ENCODE measurements at places on chromosomes 2 and 18. TPM values are rescaled to one million over a fixed set of nuclear protein-coding genes. Genes with fewer than 3 reads are reported as not detected.

GRCh38 chr2:120477198-120477597 is 131.3 kb downstream of the INHBB start:
- no peak for DNase-seq

GRCh38 chr2:173647681-173648311 is 293.1 kb downstream of the CDCA7 start:
- DNase-seq: peak; percentile 73

DNA sequence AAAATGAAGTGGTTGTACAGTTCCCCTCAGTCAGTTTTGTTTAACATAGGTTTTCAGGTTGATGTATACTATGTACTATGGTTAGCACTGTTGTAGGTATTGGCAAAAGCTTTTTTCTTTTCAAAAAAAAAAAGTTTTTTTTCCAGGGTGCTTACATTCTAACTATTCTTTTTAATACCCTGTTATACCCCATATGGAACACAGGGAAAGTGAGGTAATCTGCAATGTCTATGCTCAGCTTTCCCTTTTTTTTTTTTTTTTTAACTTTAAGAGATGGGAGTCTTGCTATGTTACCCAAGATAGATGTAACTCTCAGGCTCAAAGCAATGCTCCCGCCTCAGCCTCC is 590 bp upstream of the CCDC138 start:
- no peak for DNase-seq

Gene CIB4
- not detected for total RNA-seq

Gene B3GNT7
- total RNA-seq: 0.27 TPM

Gene SCN7A
- under 0.01 TPM for total RNA-seq

DNA sequence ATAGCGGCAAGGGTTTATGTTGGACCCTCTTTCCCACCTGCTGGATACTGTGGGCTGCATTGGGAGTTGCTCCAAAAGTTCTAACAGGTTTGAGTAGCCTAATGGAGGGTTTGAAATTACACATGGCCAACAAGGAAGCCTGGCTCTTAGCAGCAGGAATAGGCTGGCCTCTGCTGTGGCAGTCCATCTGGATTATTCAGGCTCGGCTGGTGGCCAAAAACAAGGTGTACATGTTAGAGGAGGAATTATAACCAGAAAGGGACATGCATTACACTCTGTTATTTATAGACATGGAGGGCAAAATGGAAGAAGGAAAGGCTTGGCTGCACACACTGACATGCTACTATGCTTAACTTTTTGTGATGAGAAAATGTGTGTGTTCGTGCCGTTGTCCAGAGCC is 61.1 kb upstream of the NRXN1 start:
- DNase-seq: no peak

- no peak for DNase-seq
Observed at GRCh38 chr2:42385225-42385624, 24.2 kb upstream of the COX7A2L start.

GRCh38 chr18:44245019-44245418 is 435.7 kb upstream of the SETBP1 start:
- no peak for DNase-seq

- no peak for DNase-seq
Observed at GRCh38 chr2:162111958-162112850, 38.2 kb upstream of the DPP4 start.

DNA sequence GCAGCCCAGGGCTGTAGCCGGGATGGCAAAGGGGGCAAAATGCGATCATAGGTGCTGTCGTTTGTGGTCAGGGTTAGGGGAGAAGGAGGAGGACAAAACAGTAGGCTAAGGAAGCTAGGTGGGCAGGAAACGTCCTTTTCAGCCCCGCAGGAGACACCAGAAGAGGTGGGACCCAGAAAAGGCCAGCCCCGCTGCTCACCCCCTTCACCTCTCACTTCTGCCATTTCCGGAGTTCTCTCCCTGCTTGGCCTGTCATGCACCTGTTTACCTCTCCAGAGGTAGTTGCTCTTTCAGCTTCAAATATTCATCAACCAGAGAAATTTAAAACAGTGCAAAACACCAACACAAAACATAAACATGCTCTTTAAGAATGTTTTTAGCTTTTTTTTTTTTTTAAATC is 849 bp downstream of the AQP4 start:
- no peak for DNase-seq

DNA sequence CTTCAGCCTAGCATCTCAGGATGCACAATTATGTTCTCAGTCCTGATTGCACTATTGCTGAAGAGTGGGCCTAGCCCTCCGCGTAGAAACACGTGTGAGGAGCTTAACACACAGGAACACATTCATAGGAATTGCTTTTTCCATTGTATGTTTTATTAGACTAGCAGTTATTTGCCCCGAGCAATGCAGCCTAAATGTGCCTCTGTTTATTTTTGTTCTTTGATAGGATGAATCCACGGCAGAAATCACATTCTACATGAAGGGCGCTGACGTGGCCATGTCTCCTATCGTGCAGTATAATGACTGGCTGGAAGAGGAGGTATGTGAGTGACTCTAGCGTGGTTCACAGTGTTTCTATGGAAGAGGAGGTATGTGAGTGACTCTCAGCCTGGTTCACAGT is 65.9 kb upstream of the NFATC1 start:
- DNase-seq: no peak

Gene PDE11A
- total RNA-seq: not detected

Gene MC2R
- total RNA-seq: not detected

Data from fibroblast of the aortic adventitia (primary cell).